ENCODE measurements at places on chromosomes 12 and 14. TPM values are rescaled to one million over a fixed set of nuclear protein-coding genes. Genes with fewer than 3 reads are reported as not detected.

SNRPF gene
- 37.4 TPM for total RNA-seq

AKAP6 gene
- under 0.01 TPM for total RNA-seq

TCL1A gene
- total RNA-seq = not detected

DENND5B gene
- total RNA-seq = 7.8 TPM

KRT71 gene
- not detected for total RNA-seq

CCDC184 gene
- under 0.01 TPM for total RNA-seq

SGPP1 gene
- 10.1 TPM for total RNA-seq

CMKLR1 gene
- not detected for total RNA-seq

GLIPR1L1 gene
- not detected for total RNA-seq

DDN gene
- 0.15 TPM for total RNA-seq
